ENCODE measurements at places on chromosomes 1 and 21.

DNA sequence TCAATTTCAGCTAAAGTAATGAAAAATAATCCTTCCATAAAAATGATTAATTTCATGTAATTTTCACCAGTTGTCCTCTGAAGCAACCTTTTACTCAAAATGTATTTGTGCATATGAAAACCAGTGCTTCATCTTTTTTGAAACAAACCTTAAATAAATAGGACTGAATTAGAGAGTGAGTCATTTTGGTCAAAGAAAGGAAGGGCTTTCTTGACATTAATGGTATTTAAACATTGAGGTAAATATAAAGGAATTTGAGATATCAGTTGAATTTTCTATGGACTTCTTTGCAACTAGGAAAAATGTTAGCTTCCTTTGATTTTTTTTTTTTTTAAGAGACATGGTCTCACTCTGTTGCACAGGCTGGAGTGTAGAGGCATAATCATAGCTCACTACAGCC lies 38.7 kb downstream of the SNX7 start:
- no peak for DNase-seq

GRCh38 chr1:211474451-211474850 lies 17.5 kb downstream of the RD3 start:
- DNase-seq, result no peak

GRCh38 chr1:24309762-24310485 lies 9.2 kb upstream of the GRHL3 start:
- DNase-seq, result no peak

DNA sequence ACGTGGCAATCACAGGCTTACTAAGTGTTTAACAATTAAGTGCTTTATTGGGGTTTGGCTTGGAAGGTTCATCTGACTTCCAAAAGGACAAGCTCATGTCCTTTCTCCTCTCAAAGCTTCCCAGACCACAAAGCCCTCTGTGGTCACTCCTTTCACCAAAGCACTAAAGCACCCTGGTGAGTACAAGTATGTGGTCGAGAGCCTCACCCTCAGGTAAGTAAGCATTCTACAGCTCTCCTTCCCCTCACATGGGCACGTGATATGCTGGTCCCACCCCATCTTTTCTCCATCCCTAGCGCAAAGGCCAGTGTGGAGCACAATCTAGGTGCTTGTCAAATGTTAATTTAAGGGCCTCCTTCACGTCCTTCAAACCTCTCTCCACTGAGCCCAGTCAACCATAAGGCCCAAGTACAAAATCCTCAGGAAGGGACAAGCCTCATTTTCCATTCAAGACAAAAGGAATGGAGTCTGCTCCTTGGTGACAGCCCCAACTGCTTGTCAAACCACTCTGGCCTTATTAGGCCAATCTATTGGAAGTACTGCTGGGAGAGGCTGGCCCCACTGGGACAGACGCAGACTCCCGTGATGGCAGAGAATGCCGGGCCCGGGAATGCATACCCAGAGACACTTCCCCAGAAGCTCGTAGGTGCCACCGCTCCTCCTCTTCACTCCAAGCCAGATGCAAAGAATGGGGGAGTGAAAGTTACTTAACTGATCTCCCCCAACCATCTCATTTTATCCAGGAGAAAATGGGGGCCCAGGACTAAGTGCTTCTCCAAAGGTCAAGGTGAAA lies 7.8 kb downstream of the STMN1 start:
- no peak for DNase-seq

DNA sequence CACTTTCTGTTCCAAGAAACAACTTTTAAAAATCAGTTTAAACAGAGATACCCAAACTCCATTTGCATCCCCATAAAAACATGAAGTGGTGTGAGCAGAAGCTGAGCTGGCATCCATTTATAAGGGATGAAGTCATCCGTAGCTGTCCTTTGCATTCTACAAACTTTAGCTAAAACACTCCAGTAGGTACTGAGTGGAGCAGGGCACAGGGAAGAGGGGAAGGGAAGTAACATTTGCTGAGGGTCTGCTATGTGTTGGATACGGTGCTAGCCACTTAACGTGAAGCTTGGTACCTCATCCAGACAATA lies 32.9 kb downstream of the VWA5B1 start:
- DNase-seq, result no peak

DNA sequence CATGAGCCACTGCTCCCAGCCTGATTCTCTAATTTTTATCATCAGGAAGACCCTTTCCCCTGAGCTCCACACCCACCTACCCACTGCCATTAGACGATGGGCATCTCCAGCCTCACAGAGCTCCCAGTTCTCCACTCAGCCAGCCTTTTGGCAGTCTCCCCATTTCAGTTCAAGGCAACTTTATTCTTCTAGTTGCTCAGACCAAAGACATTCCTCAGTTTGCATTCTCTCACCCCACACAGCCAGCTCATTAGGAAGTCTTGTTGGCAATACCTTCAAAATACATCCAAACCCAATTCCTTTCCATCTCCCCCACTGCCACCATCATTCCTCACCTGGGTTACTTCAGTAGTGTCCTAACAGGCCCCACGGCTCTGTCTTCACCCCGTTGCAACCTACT lies 53.4 kb upstream of the COX20 start:
- no peak for DNase-seq

- DNase-seq, result no peak
These were observed 47.5 kb downstream of the ROR1 start for GRCh38 chr1:63821091-63822005.

- DNase-seq, result no peak
These were observed at the start of gene DNMT3L for GRCh38 chr21:44261675-44262295. Gene DNMT3L, minus strand, starts transcription at chr21:44261897. Its CDS starts 638 bp downstream, at chr21:44261259.

DNA sequence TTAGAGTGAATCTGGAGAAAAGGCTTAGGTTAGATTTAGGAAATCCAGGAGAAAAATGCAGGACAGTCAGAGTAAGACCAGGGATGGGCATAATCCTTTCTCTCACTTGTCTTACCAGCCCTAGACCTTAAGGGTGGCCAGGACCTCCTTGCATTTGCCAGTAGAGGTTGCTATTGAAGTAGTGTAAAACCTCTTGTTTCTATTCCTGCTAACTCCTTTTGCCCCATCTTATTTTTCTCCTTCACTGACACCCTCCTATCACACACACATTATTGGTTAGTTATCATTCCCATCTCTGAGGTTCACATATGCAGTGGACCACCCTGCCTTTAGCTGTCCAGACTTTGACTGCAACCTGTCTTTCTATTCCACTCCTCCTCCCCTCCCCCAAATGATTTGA lies 75.0 kb upstream of the MACF1 start:
- DNase-seq, result no peak

- no peak for DNase-seq
These were observed 62.4 kb downstream of the PTPRC start for GRCh38 chr1:198701250-198701649.

GRCh38 chr1:162210196-162210595 lies 140.7 kb downstream of the NOS1AP start:
- no peak for DNase-seq

- no peak for DNase-seq
These were observed 29.8 kb upstream of the HHAT start for GRCh38 chr1:210298936-210299335.

DNA sequence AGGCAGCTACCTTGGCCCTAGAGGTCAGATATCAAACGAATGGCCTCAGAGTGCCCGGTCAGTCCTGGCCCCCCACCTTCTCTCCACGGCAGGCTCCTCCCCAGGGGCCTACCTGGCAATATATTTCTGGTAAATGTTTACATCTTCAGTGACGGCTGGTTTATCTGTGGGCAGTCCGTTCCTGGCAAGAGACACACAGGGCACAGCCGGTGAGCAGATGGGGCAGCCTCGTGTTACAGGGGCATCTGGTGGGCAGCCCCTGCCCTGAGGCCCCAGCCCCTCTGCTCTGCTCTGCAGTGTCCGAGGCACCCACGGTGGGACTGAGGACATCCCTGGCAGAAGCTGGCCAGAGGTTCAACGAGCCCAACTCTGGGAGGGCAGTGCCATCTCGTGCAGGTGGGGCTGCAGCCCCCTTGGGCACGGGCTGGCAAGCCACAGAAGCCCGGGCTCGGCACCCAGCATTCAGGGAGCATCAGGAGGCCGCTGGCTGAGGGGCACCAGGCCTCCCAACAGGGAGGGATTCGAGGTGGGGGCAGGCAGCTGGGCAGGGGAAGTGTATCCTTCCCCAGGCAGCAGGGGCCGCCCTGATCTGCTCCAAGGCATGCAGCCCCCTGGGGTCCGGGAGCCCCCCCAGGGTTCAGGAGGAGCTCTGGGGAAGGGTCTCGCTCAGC lies 137.9 kb downstream of the CASZ1 start:
- DNase-seq, result no peak

- DNase-seq, result peak; percentile 71
These were observed at the start of gene TFAP2E for GRCh38 chr1:35573198-35574124. Gene TFAP2E, plus strand, starts transcription at chr1:35573314. Its CDS starts 264 bp downstream, at chr1:35573578.

- no peak for DNase-seq
These were observed 295.7 kb downstream of the CHRM3 start for GRCh38 chr1:239682046-239682445.

GRCh38 chr1:35192056-35192852 lies 691 bp downstream of the SFPQ start:
- DNase-seq, result peak; percentile 93

- peak; percentile 26 for DNase-seq
These were observed 2.0 kb downstream of the HUNK start for GRCh38 chr21:31874812-31875212.

GRCh38 chr1:238331557-238331956 lies 440.8 kb upstream of the ZP4 start:
- DNase-seq, result no peak

GRCh38 chr1:191709215-191709614 lies 449.0 kb upstream of the RGS18 start:
- DNase-seq, result no peak

GRCh38 chr1:70071601-70072000 lies 133.8 kb downstream of the LRRC40 start:
- DNase-seq, result no peak

- no peak for DNase-seq
These were observed 48.5 kb downstream of the NR5A2 start for GRCh38 chr1:200075938-200076546.

DNA sequence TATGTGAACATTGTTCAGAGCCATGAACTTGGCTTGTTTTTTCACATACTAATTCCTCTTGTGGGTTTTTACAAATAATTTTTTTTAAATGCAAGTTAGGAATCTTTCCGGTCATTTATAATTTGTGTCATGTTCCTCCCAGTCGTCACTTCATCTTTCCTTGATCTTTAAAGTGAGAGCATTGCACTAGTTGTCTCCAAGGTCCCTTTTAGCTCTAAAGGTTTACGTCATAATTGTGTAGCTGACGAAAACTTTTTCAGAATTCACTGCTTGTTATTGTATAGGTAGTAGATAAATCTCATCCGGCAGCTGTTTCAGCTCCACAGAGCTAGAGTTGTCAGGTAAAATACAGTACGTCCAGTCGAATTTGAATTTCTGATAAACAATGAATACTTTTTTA lies 33.6 kb downstream of the SOAT1 start:
- no peak for DNase-seq

- DNase-seq, result no peak
These were observed 259.1 kb downstream of the DSCAM start for GRCh38 chr21:40587736-40588346.

- peak; percentile 19 for DNase-seq
These were observed 21.7 kb upstream of the CTSK start for GRCh38 chr1:150829751-150830150.

- no peak for DNase-seq
These were observed 3.5 kb downstream of the CRNN start for GRCh38 chr1:152410599-152410998.

DNA sequence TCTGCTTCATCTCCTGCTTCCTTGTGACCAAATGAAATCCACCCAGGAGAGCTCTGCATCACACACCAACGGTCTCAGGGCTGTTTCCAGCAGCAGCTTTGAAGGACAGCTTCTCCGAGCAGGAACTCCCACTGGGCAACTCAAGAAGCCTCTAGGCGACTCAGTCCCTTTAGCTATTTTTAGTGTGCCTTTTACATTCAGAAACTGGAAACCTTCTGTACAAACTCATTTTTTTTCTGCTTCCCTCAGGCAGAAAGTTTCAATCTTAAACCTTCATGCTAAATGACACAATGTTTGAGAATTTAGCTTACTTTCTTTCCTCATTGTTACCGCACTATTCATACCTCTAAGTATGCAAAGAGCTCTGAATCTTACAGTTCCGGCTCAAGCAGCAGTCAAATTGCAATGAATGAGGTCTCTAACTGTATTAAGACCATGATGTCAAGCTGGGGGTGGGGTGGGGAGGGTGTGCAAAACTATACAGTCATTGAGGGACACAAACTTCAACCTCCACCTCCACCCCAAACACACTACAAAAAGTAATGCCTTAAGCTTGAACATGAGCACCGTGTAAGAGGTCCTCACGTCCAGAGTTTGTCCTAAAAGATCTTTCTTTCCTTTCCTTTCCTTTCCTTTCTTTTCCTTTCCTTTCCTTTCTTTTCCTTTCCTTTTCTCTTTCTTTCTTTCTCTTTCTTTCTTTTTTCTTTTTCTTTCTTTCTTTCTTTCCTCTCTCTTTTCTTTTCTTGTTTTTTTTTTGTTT lies 16.4 kb upstream of the TARBP1 start:
- no peak for DNase-seq

- DNase-seq, result no peak
These were observed 127.2 kb upstream of the ADAR start for GRCh38 chr1:154735061-154735803.

GRCh38 chr1:85584923-85585322 lies 4.4 kb downstream of the CCN1 start:
- no peak for DNase-seq

DNA sequence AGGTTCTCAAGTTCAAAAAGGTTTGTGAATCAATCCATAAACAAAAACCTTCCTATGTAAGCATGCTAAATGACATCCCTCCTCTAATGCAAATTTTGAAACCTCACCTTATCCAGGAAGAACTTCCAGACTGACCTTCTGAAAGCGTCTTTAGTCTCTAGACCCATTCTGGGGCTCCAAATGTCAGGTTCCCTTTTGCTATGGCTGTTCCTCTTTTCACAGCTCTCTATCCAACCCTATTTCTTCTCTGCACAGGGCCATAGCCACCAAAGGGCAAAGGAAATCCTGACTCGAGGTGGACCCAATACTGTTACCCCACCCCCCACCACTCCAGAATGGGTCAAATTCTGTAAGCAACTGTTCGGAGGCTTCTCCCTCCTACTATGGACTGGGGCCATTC lies 3.4 kb downstream of the ATP1A4 start:
- no peak for DNase-seq

GRCh38 chr1:75522389-75522788 lies 88.5 kb downstream of the SLC44A5 start:
- peak; percentile 6 for DNase-seq

DNA sequence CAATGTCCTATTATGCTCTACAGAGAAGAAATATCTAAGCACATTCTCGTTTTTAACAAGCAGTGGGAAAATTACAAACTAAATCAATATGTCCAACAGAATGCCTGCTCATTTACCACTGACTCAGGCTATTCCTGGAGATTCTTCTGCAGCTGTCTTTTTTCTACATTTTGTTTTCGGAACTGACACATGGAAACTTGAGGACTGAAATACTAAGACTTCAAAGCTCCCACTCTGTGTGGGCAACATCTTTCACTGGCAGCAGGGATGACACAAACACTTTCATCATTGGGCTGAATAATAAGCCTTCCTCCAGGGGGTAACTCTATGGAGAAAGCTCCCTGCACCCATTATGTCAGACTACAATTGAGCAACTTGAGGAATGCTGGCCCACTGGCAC lies 175.5 kb upstream of the NCAM2 start:
- DNase-seq, result peak; percentile 21
